ENCODE measurements at places on chromosomes 1 and 21.

- DNase-seq, result no peak
These were observed 446.8 kb downstream of the USP25 start for GRCh38 chr21:16176570-16176969.

DNA sequence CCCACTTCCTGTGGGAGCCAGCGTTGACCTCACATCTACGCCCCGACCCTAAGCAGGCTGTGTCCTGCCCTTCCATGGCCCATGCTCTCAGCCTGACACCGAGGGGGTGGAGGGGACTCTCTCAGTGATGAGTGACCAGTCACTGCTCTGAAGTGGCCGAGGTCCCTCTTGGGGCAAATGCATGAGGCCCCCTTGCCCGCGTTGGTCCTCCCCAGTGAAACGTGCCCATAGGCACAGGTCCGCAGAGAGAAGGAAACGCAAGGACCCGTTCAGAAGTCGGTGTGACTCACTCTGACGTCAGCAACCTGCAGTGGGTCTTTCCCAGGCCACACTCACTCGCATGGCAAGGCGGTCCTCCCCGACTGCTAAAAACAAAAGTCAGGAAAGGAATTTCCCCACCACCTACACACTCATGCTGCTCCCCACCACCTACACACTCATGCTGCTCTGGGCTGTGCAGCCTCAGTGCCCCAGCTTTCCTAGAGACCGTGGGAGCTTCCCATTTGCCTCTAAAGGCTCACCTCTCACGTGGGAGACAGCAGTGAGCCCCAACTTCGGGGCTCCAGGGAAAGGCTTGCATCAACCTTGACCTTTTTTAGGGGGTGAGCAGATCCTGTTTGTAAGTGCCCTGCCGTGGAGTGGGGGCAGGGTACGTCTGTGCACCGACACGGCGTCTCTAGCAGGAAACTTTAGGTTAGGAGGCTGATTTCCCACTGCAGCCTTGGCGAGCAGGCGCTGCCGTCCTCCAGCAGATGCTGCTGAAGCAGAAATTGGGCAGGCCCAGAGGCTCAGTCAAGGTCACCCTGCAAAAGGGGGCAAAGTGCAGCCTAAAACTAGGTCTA, 11.4 kb downstream of the UBASH3A start:
- no peak for DNase-seq

DNA sequence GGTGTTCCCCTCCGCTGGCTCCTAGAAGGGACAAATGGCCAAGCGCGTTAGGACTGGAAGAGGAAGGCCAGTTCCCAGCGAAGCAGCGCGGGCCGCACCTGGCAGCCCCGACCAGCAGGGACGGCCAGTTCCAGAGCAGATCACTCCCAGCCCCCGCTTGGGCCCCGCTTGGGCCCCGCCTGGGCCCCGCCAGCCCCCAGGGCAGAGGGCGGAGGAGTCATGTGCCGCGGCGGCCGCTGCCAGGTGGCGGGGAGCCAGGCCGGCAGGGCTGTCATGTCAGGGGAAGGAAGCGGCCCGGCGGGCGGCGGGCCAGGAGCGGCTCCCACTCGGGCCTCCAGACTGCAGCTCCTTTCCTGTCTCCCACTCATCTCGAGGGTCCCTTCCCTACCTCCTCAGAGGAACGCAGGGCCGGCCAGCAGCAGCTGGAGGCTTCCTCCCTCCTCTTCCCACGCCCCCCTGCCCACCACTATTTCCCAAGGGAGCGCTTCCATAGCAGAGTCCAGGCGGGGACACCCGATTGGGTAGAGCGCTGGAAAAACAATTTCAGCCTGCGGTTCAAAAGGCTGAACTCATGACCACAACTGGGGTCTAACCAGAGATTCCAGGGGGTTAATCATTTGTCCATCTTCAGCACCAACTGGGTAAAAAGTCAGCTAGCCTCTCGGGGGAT, 16.5 kb downstream of the ZNF697 start:
- no peak for DNase-seq

DNA sequence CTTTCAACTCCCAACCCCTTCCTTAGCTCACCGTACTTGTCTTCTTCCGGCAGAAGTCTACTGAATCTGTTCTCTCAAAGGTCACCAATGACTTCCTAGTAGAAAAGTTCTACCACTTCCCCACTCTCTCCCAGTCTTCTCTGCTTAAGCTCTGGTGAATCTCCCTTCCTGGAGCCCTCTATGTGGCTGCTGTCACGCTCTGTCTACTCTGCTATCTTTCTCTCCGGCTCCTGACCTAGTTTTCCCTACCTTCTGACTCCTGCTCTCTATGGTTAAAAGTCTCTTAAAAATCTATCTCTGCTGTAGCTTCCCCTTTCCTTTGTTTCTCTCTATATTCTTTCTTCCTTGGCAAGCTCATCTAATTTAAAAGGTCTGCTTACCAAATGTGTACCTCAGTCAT, 350.1 kb upstream of the GREM2 start:
- DNase-seq, result no peak
